Activated CD8-positive, alpha-beta memory T cell treated with anti-CD3 and anti-CD28 coated beads, Interleukin-2, amount 50 U/mL, for 48 hours (primary cell): ENCODE measurements at places on chromosomes 16 and 17.
A peak's percentile ranks its signal among the peaks of the same experiment; 100 is the strongest.

- no peak for DNase-seq
Measured at GRCh38 chr17:82043507-82043906, 6.0 kb upstream of the DCXR start.

DNA sequence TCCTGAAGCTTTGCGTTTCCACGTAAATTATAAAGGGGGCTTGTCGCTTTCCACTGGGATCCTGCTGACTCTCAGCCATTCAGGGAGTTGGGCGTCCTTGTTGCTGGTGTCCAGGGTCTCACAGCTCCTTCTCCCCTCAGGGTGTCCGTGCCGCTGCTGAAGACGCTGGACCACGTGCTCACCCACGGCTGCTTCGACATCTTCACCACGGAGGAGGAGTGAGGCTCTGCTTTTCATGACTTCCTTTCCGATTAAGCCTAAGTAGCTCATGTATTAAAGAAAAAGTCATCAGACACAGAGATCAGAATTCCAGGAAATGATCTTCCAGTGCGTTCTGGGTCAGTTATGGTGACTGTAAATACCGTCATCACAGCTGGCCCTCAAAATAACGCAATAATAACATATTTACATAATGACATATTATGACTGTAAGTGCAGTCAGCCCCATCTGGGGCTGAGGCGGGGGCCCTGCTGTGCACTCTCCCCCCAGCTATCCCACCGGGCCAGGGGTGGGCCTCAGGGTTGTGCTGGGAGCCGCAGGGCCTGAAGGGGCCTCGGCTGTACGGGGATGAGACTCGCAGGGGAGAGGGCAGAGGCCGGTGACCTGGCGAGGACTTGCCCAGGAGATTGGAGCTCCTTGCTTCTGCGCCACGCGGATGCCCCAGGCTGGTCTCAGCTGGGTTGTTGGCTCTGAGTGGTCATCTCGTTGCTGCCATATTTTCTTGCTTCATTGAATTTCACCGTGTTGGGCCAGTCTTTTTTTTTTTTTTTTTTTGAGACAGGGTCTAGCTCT lies 92.9 kb upstream of the ZNF750 start:
- no peak for DNase-seq

- DNase-seq, result peak; percentile 98
Measured at GRCh38 chr17:20009302-20010098, at the start of gene SPECC1. Gene SPECC1 (plus strand): TSS chr17:20009359. CDS start chr17:20096652, 87,293 bp downstream.

GRCh38 chr16:58018803-58019202 lies 6.8 kb upstream of the MMP15 start:
- no peak for DNase-seq

GRCh38 chr16:80680839-80681238 lies 123.6 kb downstream of the CDYL2 start:
- DNase-seq, result no peak

DNA sequence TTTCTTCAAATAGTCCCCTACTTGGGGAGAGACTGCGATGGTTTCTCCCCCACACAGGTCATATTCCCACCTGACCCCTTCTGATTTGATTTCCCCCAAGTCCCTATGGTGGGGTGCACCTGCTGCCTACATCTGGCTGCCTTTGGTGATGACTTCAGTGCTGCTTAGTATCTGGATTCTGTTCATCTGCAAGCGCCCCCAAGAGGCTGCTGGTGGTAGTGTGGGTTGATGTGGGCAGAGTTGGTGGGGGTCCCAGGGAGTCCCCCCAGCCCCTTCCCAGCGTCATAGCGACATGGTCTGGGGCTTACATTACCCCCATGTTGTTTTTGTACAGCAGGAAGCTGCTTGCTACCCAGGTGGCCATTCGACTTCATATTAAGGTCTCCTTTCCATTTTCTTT lies 99.2 kb downstream of the NTN1 start:
- DNase-seq, result no peak

DNA sequence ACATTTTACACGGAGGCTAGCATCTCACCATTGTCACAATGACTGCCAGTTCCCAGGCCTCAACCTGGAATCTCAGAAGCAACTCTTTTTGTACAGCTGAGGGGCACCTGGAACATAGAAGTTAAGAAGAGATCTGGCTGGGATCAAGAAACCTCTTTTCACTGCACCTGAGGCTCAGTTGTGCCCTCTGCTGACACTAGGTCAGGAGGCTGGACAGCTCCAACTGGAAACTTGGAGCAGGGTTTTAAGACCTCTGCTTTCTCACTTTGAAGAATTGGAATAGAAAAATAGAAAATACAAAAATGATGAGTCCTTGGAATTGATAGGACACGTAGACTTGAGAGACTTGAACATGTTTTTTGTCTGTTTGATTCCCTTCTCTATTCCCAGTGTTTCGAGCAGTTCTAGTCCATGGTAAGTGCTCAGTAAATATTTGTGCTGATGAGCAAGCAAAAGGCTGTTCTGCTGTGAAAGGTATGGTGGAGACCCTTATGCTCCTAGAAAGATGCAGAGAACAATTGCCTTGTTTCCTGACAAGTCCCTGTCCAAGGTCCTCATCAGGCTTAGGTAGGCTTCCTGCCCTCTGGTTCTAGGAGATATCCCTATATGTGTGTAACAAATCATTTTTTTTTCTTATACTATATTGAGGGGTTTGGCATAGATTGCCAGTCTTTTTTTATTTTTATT lies 13.6 kb upstream of the PPM1D start:
- DNase-seq, result no peak

DNA sequence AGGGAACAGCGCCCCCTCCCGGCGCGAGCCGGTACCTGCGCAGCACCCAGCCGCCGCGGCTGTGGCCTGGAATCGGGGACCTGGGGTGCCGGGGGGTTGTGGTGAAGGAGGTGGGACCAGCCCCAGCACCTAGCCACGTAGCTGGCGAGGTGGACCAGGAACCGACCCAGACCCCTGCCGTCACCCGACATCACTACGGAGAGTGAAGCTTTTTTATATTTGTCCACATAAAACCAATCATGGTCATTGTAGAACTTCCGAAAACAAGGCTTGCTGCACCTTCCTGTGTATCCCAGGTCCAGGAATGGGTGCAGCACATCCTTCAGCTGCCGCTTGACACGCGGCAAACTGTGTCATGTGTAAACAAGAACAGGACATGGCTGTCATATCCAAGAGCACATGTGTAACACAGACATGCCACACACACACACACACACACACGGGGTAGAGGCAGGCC lies 1.3 kb downstream of the HBQ1 start:
- DNase-seq, result peak; percentile 99

DNA sequence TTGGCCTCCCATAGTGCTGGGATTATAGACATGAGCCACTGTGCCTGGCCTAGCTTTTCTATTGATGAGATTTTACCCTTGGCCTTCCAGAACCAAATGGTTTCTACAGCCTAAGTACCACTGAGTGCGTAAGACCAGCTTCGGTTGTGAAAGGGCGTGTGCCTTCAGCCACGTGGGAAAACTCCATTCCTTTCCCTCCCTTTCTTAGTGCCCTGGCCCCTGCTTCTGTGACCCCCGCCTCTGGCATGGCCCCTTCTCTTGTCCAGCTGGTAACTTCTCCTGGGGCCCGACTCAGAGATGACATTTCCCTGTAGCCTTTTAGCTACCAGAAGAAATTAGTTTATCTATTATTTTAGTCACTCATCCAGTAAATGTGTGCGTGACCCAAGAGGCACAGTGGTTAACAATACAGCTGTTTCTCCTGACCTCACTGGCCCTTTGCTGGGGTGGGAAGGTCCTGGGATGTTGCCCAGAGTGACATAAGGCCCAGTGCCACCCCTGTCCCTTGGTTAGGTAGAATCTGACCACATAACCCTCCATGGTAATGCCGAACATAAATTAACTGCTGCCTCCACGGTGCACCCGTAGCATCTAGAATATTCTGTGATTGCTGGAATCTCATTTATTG lies 97.3 kb downstream of the PLCG2 start:
- no peak for DNase-seq

DNA sequence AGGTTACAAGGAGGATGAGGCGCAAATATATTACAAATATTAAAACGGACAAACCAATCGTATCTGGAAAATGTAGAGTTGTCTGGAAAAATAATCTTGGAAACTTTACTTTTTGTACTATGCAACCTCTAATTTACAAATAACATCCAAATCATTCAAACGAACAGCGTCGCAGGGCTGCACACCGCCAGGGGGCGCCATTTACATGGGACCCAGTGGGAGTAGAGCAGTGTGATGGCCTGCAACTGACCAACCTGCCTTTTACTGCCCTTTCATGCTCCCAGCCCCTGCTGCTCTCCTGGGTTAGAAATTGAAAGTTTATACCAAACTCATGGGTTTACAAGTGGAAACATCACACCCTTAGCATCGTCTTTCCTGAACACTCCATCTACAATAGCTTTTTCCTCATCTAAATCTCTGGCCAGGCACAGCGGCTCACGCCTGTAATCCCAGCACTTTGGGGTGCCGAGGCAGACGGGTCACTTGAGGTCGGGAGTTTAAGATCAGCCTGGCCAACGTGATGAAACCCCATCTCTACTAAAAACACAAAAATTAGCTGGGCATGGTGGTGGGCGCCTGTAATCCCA lies 10.0 kb downstream of the PITPNC1 start:
- DNase-seq, result peak; percentile 95
